ENCODE measurements at places on chromosomes 12 and 14.

GRCh38 chr14:96573473-96574100 is 71.4 kb downstream of the PAPOLA start:
- no peak for DNase-seq

DNA sequence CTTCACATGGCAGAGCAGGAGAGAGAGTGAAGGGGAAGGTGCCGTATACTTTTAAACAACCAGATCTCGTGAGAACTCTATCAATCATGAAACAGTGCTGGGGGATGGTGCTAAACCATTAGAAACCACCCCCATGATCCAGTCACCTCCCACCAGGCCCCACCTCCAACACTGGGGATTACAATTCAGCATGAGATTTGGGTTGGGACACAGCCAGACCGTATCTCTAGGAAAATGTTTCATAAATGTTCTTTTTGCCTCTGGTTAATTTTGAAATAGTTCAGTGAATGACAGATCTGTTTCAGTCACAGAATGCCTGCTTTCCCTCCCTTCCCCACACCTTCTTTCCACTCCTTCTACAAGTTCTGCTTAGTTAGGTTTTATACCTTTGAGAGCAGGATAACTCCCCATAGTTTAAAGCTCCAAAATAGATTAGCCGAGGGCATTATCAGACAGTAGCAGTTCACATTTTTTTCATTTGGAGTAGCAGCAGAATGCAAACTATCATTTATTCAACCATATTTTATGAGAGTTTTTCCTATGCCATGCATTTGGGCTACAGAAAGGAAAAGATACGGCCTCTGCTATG is 27.1 kb downstream of the PELI2 start:
- DNase-seq = no peak

GRCh38 chr14:51868405-51868804 is 8.0 kb downstream of the GNG2 start:
- DNase-seq = no peak

GRCh38 chr12:15196678-15197505 is 24.3 kb downstream of the RERG start:
- no peak for DNase-seq

GRCh38 chr12:110282956-110283817 is 2.1 kb downstream of the ATP2A2 start:
- DNase-seq = no peak

GRCh38 chr14:70359076-70359424 is 433 bp downstream of the COX16 start:
- no peak for DNase-seq

DNA sequence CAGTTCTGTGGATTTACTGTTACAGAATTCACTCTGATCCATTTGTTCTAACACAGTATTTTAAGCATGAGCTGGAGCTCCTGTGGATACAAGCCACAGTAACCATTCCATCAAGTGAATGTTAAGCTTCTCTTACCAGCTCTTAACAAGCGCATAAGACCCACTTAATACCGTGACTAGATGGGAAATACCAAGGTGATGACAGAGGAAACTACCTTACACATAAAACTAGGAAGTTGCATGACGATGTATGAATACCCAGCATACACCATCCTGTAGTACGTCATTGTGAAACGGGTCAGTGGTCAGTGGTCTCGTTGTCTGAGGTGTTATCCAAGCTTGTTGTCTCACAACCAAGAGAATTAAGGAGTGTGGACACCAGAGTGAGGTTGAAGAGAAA is 2.0 kb upstream of the GALC start:
- no peak for DNase-seq

All from vagina (tissue), 2 donors.